Aorta (tissue), 5 donors: ENCODE measurements at places on chromosomes 6 and 20. TPM values are rescaled to one million over a fixed set of nuclear protein-coding genes. Genes with fewer than 3 reads are reported as not detected.

- no peaks in the 10 kb centered on the region for H3K36me3 ChIP-seq
- H3K4me3 ChIP-seq, result peak overlapping the region; percentile 95
- H3K27ac ChIP-seq, result peak overlapping the region; percentile 58
- H3K4me1 ChIP-seq, result no peaks in the 10 kb centered on the region
- DNase-seq, result peak; percentile 78
Observed at GRCh38 chr6:35497571-35498421, 917 bp upstream of the TEAD3 start.

- H3K27ac ChIP-seq, result no peak overlapping the region
- DNase-seq, result no peak
- no peaks in the 10 kb centered on the region for H3K27me3 ChIP-seq
- H3K4me1 ChIP-seq, result no peaks in the 10 kb centered on the region
Observed at GRCh38 chr6:147906361-147906760, 397.9 kb downstream of the SAMD5 start.

The SLC32A1 gene
- not detected for total RNA-seq

- H3K4me1 ChIP-seq, result no peaks in the 10 kb centered on the region
- no peak overlapping the region for H3K27ac ChIP-seq
- H3K4me3 ChIP-seq, result no peak overlapping the region
Observed at GRCh38 chr20:13839421-13840092, 54.7 kb downstream of the NDUFAF5 start.

GRCh38 chr6:131784561-131784960 lies 23.3 kb upstream of the ENPP1 start:
- no peaks in the 10 kb centered on the region for H3K36me3 ChIP-seq
- no peak overlapping the region for H3K4me3 ChIP-seq
- no peak for DNase-seq
- H3K4me1 ChIP-seq, result no peaks in the 10 kb centered on the region
- no peaks in the 10 kb centered on the region for H3K27me3 ChIP-seq

- H3K4me3 ChIP-seq, result no peak overlapping the region
- no peak overlapping the region for H3K27ac ChIP-seq
- no peaks in the 10 kb centered on the region for H3K27me3 ChIP-seq
- no peak for DNase-seq
- H3K4me1 ChIP-seq, result no peaks in the 10 kb centered on the region
Observed at GRCh38 chr20:36238760-36239159, 2.5 kb downstream of the AAR2 start.

- H3K27ac ChIP-seq, result no peak overlapping the region
- no peak for DNase-seq
- H3K4me1 ChIP-seq, result no peaks in the 10 kb centered on the region
- no peak overlapping the region for H3K4me3 ChIP-seq
Observed at GRCh38 chr6:145067430-145067829, 667.9 kb downstream of the EPM2A start.

DNA sequence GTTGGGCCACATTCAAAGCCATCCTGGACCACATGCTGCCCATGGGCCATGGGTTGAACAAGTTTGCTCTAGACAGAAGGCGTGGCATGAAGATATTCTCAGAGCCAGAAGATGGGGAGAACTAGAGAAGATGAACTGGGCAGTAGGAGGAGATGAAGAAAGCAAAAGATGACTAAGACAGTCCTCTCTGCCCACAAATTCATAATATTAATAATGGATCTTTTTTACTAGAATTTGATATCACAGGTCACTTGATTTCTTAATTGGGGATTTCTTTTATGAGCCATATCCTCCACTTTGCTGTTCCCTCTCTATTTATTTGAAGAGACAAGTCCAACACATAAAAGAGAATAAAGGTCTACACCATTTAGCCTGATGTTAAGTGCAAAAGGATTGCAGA lies 25.5 kb upstream of the EDN1 start:
- no peak for DNase-seq
- H3K36me3 ChIP-seq, result no peaks in the 10 kb centered on the region
- no peaks in the 10 kb centered on the region for H3K27me3 ChIP-seq
- no peaks in the 10 kb centered on the region for H3K4me1 ChIP-seq
- H3K27ac ChIP-seq, result no peak overlapping the region

DNA sequence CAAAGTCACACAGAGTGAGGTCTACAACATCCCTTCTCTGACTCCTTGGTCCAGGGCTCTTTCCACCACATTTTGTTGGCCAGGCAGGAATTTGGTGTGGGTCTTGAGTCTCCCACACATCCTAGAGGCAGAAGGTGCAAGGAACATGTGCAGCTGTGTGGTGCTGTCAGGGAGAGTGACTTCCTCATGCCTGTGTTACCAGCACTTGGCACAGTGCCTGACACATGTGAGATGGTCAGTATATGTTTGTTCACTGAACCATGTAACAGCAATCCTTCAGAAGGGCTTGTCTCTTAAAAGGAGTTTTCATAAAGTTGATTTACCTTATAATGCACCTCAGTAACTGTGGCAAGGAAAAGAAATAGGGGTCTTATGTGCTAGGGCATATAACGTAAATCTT lies 168.5 kb downstream of the CDC5L start:
- no peaks in the 10 kb centered on the region for H3K36me3 ChIP-seq
- H3K27ac ChIP-seq, result no peak overlapping the region

The RAB22A gene
- total RNA-seq, result 26.8 TPM
